Fibroblast of upper back skin (primary cell): ENCODE measurements at places on chromosomes 5 and 9.

GRCh38 chr5:78808380-78808779, 159.8 kb upstream of the LHFPL2 start:
- no peak for DNase-seq

- no peak for DNase-seq
These were observed 2.0 kb downstream of the SLC35A4 start for GRCh38 chr5:140566665-140567064.

DNA sequence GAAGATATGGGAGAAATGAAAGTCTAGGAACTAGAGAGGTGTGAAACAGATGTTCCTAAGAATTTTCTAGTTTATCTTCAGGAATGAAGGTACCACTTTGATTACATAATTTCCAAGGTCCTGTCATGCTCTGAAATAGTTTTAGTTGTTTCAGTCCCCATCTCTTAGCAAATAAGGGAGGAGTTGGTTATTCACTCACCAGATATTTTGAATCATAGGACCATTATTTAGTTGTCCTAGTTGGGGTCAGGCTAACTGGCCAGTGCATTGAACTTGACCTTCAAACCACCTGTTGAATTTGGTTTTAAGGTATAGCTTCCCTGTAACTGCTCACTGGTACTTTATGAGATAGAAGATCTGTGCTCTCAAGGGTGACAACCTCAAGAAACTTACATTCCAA, 53.9 kb upstream of the TNFAIP8 start:
- no peak for DNase-seq

DNA sequence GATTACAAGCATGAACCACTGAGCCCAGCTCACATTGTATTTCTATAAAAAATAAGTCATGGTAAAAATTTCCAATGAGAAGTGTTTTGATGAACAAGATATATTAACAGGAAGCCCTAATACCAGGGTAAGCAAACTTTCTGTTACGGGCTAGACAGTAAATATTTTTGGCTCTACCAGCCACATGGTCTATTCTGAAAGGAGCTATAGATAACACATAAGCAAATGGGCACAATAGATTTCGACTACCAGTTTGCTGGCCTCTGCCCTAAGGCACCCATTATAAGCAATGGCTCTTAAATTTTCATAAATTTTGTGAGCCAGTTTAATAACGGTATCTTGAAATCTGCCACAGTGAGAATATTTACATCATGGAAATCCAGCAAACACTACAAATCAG, 8.1 kb downstream of the UBQLN1 start:
- no peak for DNase-seq

DNA sequence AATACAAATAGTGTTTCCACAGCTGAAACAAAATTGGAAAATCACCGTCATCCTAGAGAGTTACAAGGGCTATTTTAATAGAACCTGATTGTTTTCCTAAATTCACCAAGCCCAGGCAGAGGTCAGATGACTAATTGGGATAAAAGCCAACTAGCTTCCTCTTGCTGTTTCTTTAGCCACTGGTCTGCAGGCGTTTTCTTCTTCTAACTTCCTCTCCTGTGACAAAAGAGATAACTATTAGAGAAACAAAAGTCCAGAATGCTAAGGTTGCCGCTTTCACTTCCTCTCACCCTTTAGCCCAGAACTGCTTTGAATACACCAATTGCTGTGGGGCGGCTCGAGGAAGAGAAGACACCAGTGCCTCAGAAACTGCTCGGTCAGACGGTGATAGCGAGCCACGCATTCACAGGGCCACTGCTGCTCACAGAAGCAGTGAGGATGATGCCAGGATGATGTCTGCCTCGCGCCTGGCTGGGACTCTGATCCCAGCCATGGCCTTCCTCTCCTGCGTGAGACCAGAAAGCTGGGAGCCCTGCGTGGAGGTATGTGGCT, at the start of gene TLR4:
TLR4 (plus strand) TSS at position 380 of the 552 bp plus-strand sequence; CDS start at position 450, 70 bp downstream.
- DNase-seq = peak; percentile 41

DNA sequence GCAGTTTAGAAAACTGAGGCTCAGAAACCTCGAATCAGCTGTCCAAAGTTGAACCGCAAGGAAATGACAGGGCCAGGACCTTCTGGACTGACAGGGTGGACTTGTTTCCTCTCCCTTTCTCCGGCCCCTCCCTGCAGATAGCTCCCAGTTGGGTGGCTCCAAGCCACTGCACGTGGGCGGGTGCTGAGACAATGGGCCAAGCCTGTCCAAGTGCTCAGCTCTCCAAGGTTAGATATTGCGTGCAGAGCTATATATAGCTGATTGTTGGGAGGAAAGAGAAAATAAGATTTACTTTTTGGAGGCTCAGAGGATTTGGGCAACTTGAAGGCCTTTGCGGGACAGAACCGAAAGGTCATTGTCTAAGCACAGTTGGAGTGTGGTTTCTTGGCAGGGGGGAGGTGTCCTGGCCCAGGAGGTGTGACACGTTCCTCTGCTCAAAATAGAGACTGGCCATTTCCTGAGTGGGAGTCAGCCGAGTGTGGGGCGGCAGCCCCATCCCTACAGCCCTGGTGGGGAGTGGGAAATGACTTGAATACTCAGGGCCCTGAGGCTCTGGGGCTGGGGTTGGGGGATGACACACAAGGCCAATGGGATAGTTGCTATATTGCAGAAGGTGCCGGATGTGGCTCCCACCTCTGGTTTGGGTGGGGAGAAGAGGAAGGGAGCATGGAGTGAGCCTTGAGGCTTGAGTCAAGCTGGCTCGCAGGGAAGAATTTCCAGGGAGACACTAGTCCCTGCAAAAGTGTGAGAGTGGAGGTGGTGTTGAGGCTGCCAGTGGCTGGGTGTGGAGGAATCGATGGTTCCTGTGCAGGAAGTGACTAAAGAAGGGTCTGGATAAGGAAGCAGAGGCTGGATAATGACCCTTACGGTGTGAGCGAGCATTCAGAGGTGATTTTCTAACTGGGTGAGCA, 44.4 kb upstream of the SMAD5 start:
- peak; percentile 40 for DNase-seq

DNA sequence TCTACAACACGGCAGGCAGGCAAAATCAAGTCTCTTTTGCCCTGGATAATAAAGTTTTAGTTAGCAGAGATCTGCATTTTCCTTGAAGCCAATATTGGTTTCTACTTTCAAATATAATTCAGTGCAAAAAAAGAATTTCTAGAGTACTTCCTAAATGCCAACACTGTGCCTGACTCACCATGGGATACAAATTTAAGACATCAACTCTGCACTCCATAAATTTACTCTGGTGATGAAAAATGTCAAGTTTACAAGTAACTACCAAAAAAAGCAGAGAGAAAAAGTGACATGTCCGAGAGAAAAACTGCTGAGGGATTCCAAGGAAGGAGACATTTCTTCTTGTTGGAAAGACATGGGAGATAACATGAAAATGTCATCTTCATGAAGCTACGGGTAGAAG, 119.7 kb downstream of the RAPGEF6 start:
- peak; percentile 27 for DNase-seq

GRCh38 chr9:126165755-126166154, 160.9 kb upstream of the MVB12B start:
- no peak for DNase-seq

GRCh38 chr5:15160091-15160490, 288.5 kb upstream of the ANKH start:
- DNase-seq = peak; percentile 1

- no peak for DNase-seq
These were observed 81.2 kb downstream of the MRPS27 start for GRCh38 chr5:72238712-72239445.

- DNase-seq = peak; percentile 53
These were observed 39.8 kb downstream of the BARHL1 start for GRCh38 chr9:132622159-132622558.

GRCh38 chr5:115325296-115325959, 29.0 kb upstream of the CCDC112 start:
- DNase-seq = no peak

GRCh38 chr9:116589392-116590354, 97.4 kb upstream of the TRIM32 start:
- peak; percentile 57 for DNase-seq

- DNase-seq = no peak
These were observed 193.5 kb downstream of the PLK2 start for GRCh38 chr5:58266402-58266801.

GRCh38 chr5:169339869-169340268, 38.9 kb upstream of the SLIT3 start:
- no peak for DNase-seq

- DNase-seq = no peak
These were observed 4.2 kb downstream of the SEMA4D start for GRCh38 chr9:89493671-89494070.

DNA sequence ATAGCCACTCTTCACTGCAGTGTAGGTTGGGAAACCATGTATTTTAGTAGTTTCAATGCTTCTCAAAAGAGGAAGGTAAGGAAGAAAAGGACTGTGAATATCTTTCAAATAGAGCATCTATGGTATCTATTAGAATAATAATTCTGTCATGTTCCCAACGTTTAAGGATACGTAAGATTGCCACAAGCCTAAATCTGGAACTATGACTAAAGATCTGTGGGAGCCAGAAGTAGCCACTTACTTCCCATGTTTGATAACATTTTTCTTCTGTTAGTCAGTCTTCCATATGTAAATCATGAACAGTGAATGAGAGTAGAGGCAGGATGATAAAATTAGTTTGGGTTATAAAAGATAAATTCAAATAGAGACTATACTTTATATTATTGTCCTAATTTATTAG, 16.3 kb upstream of the MROH2B start:
- DNase-seq = peak; percentile 11

- peak; percentile 38 for DNase-seq
These were observed 304.4 kb upstream of the SMC2 start for GRCh38 chr9:103789686-103790085.

- no peak for DNase-seq
These were observed 76.9 kb downstream of the ST8SIA4 start for GRCh38 chr5:100826133-100826532.

DNA sequence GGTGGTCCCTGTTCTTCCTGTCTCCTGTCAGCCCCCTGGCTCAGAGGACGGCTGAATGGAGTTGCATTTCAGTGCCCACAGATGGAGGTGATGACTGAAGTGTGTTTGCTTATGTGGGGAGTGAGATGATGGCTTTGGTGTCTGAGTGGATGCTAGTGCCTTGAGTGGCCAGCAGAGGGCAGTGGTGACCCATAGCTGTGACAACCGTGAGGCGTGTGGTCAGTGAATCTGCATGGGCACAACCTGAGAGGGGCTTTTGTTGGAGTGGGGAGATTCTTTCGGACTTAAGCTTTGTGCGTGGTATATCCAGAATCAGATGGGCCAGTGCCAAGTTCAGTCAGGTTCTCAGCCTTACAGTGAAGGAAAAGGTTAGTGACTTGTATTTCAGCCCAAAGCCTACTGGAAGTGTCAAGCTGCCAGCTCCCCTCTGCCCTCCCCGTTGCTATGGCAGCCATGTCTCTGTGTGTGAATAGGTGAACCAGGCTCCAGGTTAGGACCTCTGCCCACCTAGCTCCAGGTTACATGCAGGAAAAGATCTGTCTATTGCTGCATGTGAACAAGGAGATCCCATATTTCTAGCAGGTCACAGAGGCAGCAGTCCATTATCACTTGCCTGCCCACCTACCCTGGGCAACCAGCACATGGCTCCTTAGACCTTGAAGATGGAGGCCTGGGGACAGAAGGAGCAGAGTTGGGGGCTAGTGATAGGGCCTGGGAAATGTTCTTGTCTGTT, 14.7 kb upstream of the CXXC5 start:
- DNase-seq = peak; percentile 74

DNA sequence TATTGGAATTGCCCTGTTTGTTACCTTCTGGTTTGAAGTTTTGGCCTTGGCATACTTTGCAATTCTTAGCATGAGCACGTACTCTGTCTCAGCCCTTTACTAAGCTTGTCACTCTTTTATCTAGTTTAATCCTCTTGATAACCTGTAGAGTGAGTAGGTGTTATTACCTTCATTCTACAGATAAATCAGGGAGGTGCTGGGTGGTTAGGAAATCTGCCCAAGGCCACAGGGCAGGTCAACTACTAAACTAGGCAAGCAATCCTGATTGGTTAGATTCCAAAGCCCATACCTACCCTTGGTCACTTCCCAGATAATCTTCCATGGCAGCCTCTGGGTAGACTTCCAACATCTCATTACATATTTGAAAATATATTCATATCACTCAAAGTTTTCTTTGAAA, 65.7 kb downstream of the PCSK5 start:
- DNase-seq = no peak

DNA sequence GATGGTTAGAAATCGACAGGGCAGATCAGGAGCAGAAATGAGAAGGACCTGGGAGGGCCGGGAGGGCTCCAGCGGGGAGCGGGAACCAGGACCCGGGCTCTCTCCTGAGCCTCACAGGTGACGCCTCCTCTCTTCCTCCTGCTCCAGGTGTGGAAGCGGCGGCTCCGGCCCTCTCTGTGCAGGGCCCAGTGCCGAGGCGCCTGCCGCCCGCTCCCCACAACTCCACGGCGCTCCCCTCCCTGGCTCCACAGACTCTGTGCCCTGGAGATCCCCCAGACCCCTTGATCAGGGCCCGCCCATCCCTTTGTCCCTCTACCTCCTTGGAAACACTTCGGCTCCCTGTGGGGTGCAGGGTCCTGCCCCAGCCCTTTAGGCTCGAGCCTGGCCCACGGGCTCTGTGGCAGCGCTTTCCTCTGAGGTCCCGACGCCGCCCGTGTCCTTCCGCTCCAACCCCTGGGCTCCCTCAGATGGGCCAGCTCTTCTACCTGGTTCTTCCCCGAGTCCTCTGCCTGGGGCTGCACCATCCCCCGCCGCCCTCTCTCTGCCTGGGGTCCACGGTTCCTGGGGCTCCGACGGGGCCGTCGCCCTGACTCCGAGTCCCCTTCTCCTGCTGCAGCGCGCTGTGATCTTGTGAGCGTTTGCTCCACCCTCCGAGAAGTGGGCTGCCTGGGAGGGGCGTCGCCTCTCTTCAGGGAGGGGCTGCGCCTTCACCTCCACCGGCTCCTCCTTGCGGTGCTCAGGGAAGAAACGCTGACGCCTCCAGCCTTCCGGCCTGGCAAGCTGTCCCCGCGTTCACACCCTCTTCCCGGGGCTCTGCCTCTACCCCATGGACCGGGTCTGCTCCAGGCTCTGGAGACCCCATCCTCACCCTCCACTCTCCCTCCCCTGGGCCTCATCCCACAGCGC, 22.4 kb upstream of the SLC6A3 start:
- no peak for DNase-seq

- no peak for DNase-seq
These were observed 148.8 kb upstream of the ZNF608 start for GRCh38 chr5:124895236-124895635.

DNA sequence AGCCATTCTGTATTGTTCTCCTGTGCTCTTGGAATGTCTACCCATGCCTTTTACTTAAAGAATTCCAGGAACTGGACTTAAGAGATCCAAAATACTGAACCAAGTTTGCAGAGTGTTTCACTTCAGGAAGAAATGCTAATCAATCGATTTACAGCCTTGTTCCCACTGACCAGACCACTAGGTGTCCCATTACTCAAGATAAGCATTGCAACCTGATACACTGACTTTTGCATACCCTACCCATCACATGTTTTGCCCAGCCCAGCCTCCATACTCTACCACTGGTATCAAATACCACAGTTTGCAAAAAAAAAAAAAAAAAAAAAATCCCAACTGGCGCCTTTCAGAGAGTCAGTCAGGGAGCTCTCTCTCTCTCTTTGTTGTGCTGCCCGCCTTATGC, 550.8 kb downstream of the CDH9 start:
- no peak for DNase-seq

DNA sequence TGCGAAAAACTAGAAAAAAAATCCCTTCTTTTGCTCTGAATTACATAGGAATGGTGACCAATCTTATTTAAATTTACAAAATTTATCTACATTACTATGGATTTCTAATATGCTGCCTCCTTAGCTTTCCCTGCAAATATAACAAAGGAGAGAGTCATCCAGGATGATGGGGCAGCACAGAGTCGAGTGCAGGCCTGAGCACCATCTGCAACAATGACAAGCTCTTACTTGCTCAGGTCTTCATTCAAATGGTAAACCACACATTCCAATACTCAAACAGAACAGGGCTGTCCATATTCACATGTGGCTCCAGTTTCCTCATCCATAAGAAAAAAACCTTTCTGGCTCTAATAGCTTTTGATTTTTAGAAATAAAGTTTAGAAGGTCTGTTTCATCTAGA, 33.5 kb upstream of the ZNF354B start:
- no peak for DNase-seq
